ENCODE measurements at places on chromosomes 11 and 22. TPM values are rescaled to one million over a fixed set of nuclear protein-coding genes. Genes with fewer than 3 reads are reported as not detected.

The SEPTIN3 gene
- not detected for total RNA-seq

The C11orf68 gene
- 20.7 TPM for total RNA-seq

The RFPL1 gene
- total RNA-seq, result not detected

The ANO9 gene
- total RNA-seq, result 21.3 TPM

The ACR gene
- not detected for total RNA-seq

The B4GALNT4 gene
- 1.5 TPM for total RNA-seq

DNA sequence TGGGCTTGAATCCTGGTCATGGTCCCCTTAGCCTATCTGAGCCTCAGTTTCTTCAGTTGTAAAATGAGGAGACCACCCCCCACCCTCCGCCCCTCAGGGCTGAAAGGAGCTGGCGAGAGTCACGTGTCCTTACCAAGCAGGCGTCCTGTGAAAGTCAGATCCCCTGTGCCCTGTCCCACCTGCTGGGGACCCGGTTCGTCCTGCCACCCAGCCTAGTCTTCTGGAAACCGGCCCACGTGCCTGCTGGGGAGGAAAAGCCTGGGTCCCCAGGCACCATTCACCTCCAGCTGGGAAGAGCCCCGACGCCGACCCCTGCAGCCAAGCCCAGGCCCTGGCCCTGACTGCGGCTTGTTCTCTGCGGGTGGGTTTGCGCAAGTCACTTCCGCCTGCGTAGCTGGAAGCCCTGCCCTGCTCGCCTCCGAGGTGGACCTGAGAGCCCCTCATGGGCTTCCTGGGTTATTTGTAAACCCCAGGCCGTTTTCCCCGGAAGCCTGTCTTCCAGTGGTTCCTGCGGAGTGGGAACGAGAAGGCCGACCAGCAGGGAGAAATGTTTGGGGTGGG, 679 bp upstream of the SSH3 start:
- H3K4me3 ChIP-seq, result peak overlapping the region; percentile 50
- peaks cover 36% of the 10 kb centered on the region for H3K36me3 ChIP-seq
- peak overlapping the region; percentile 43 for H3K27ac ChIP-seq
- DNase-seq, result no peak

DNA sequence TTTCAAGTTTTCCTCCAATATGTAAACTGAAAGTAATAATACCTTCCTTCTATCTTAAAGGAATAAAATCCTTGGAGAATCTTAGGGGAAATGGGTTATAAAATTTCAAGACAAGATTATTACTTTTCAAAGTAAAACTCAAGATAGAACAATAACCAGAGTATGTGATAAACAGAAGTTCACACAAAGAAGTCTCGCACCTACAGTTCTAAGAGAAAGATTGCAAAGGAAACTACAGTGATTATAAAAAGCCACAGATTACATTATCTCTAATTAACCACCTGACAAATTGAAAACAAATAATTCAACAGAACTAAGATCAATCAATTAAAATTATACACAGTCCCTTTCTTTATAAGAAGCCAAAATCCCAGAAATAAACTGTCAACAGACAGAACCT, 34.0 kb downstream of the AMBRA1 start:
- H3K27ac ChIP-seq, result peak overlapping the region; percentile 81
- H3K36me3 ChIP-seq, result no peaks in the 10 kb centered on the region
- H3K27me3 ChIP-seq, result no peaks in the 10 kb centered on the region
- no peak overlapping the region for H3K4me3 ChIP-seq
- peaks cover 5% of the 10 kb centered on the region for H3K4me1 ChIP-seq

GRCh38 chr11:94897330-94897768, 76.0 kb downstream of the CWC15 start:
- H3K4me3 ChIP-seq, result no peak overlapping the region
- no peaks in the 10 kb centered on the region for H3K36me3 ChIP-seq
- no peaks in the 10 kb centered on the region for H3K27me3 ChIP-seq
- H3K27ac ChIP-seq, result no peak overlapping the region
- no peaks in the 10 kb centered on the region for H3K4me1 ChIP-seq
- peak; percentile 52 for DNase-seq

GRCh38 chr11:14306481-14306880, 52.5 kb downstream of the RRAS2 start:
- H3K36me3 ChIP-seq, result no peaks in the 10 kb centered on the region
- H3K27ac ChIP-seq, result no peak overlapping the region
- peaks cover 32% of the 10 kb centered on the region for H3K4me1 ChIP-seq
- H3K4me3 ChIP-seq, result no peak overlapping the region
- no peak for DNase-seq

DNA sequence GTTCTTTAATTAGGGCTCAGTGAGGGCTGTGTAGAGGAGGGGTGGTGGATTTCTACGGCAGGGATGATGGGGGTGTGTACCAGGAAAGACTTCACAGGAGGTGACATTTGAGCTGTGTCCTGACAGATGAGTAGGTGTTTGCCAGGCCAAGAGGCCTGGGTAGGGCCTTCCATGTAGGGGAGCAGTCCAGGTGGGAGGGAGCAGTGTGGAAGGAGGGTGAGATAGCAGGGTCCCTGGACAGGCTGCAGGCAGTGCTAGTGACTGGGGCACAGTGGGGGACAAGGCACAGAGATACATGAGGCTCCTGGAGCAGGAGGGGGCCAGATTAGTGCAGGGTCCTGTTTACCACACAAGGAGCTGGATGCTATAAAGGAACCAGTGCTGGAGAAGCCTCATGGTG, 147.9 kb upstream of the CADM1 start:
- no peaks in the 10 kb centered on the region for H3K4me1 ChIP-seq
- no peaks in the 10 kb centered on the region for H3K36me3 ChIP-seq
- no peak for DNase-seq
- H3K27ac ChIP-seq, result no peak overlapping the region

DNA sequence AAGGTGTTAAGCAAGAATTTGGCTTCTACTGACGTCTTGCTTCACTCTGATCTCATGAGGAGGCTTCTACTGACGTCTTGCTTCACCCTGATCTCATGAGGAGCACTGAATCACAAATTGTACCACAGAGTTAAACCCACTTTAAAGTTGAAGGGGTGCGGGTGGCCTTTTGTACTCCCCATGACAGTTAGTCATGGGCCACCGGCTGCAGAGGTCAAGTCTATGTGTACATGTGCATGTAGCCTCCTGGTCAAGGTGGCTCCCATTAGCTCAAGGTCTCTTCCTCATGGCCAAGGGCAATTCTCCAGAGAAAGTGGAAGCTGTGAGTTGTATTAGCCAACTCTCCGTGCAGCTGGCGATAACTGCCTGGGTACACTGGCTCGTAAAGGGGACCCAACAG, 23.1 kb upstream of the FZD4 start:
- DNase-seq, result no peak
- H3K36me3 ChIP-seq, result no peaks in the 10 kb centered on the region
- H3K4me3 ChIP-seq, result no peak overlapping the region
- H3K27me3 ChIP-seq, result no peaks in the 10 kb centered on the region

DNA sequence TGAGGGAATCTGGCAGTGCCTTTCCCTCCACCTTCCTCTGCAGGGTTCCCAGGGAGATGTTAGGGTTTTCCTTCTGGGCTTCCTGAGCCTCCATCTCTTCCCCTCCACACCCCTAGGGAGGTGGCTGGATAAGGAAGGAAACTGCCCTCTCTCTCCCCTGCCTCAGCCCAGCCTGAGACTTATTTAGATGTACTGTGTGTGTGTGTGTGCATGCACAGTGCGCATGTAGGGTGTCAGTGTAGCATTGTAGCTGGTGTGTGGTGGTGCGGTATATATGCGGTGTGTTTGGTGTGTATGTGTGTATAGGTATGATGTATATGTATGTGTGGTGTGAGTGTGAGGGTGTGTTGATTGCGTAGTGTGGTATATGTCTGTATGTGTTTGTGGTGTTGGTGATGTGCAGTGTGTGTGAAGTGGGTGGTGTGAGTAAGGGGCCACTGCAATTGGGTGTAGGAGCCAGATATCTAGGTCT, 1.5 kb downstream of the FXYD6 start:
- H3K27ac ChIP-seq, result no peak overlapping the region
- H3K4me3 ChIP-seq, result no peak overlapping the region
- H3K27me3 ChIP-seq, result peaks cover 35% of the 10 kb centered on the region
- no peaks in the 10 kb centered on the region for H3K36me3 ChIP-seq
- no peak for DNase-seq

DNA sequence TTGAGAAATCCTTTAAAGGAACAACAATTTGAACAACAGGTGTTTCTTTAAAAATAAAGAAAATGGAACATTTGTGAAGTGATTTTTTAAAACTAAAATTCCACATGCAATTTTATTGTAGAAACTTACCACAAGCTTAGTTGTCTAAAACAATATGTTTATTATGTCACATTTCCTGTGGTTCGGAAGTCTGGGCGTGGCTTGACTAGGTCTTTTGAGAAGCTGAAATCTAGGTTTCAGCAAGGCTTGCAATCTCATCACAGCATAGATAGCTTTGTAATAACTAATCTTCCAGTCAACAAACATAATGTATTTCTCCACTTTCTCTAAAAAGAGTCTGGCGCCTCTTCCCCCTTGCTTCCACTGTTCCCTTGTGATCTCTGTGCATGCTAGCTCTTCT, 27.0 kb downstream of the MS4A6A start:
- no peak for DNase-seq
- H3K36me3 ChIP-seq, result no peaks in the 10 kb centered on the region
- no peaks in the 10 kb centered on the region for H3K27me3 ChIP-seq
- H3K4me3 ChIP-seq, result no peak overlapping the region
- H3K27ac ChIP-seq, result no peak overlapping the region
- no peaks in the 10 kb centered on the region for H3K4me1 ChIP-seq

DNA sequence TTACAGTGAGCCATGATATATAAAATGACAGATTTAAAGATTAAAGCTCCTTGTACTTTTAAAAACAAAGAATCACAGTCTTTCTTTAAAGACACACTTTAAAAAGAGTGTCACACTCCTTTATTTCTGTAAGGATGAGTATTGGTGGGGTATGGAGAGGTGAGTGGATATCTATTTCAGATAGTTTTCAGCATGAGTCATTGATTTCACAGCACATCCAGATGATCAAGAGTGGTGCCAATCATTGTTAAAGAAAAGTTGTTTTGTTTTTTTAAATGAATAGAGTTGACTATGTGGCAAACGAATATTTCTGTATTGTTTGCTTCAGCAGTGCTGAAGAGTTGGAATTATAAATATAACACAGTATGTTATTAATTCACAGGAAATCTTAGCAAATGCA, 52.5 kb downstream of the FAR1 start:
- peaks cover 7% of the 10 kb centered on the region for H3K4me1 ChIP-seq
- no peak overlapping the region for H3K27ac ChIP-seq
- H3K27me3 ChIP-seq, result no peaks in the 10 kb centered on the region
- no peak for DNase-seq

DNA sequence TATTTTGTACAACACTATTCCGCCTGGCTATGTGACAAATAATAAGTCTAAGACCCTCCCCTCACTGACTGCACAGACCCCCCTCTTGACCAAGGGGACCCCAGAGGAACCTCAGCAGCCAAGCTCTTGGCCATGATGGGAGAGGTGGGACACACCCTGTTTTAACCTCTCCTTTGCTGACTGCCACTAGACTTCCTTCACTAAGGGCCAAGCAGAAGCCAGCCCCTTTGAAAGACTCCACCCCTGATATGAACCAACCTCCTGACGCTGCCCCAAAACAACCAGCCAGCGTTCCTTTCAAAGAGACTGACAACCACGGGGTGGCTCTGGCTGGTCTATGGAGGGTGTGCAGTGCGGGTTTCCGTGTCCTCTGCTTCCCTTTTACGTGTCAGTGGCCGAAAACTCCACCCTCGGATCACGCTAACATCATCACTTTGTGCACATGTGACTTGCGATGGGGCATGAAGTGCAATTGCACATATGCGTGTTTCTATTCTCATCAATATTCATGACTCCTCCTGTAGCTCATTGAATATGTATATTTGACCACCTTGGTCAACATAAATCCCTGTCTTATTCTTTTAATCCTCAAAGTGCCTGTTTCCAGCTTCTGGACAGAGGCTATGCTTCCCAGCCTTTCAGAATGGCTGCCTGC, 643.9 kb downstream of the TBC1D22A start:
- H3K27ac ChIP-seq, result no peak overlapping the region
- no peaks in the 10 kb centered on the region for H3K27me3 ChIP-seq
- no peaks in the 10 kb centered on the region for H3K4me1 ChIP-seq
- no peak overlapping the region for H3K4me3 ChIP-seq
- H3K36me3 ChIP-seq, result no peaks in the 10 kb centered on the region

DNA sequence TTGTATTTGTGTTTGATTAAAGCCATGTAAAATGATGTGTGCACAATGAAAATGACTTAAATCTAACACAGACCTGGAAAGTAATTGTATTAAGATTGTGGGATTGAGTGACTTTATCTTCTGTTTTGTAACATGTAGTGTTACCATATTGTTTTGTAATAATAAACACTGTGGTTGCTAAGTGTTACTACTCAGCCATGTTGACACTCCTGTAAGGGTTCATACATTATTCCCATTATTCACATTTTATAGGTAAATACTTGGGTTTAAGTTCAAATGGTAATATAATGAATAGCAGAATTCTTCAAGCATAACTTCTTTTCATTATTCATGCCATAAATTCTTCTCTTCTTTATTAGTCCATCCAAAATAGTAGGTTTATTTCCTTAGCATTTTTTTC, 69.0 kb downstream of the ZC3H12C start:
- DNase-seq, result no peak
- no peaks in the 10 kb centered on the region for H3K27me3 ChIP-seq
- no peaks in the 10 kb centered on the region for H3K36me3 ChIP-seq

- no peaks in the 10 kb centered on the region for H3K4me1 ChIP-seq
- no peak for DNase-seq
- H3K4me3 ChIP-seq, result no peak overlapping the region
Observed at GRCh38 chr11:79039122-79039521, 401.7 kb downstream of the TENM4 start.

GRCh38 chr22:36902143-36902926, 11.1 kb upstream of the CSF2RB start:
- H3K27ac ChIP-seq, result no peak overlapping the region
- no peak for DNase-seq
- peaks cover 3% of the 10 kb centered on the region for H3K27me3 ChIP-seq
- no peaks in the 10 kb centered on the region for H3K4me1 ChIP-seq
- H3K4me3 ChIP-seq, result no peak overlapping the region

GRCh38 chr11:57903011-57903410, 120.7 kb upstream of the OR9Q1 start:
- no peaks in the 10 kb centered on the region for H3K36me3 ChIP-seq
- H3K27ac ChIP-seq, result no peak overlapping the region
- DNase-seq, result no peak
- no peaks in the 10 kb centered on the region for H3K27me3 ChIP-seq

DNA sequence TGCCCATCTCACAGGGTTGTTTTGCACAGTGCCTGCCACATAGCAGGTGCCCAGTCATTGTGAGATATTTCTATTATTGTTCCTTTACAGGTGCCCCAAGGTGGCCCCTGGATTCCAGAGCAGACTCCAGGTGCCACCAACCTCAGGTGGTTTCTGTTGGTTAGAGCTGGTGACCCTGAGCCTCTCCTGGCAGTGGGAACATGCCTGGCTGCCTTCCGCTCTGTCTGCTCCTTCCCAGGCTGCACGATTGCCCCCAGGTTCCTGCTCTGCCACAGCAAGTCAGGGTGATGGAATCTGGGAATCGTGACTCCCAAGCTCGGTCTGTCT, 12.6 kb upstream of the OMP start:
- H3K4me3 ChIP-seq, result no peak overlapping the region
- H3K27ac ChIP-seq, result no peak overlapping the region
- no peaks in the 10 kb centered on the region for H3K4me1 ChIP-seq
- H3K36me3 ChIP-seq, result no peaks in the 10 kb centered on the region
- no peak for DNase-seq

- H3K4me1 ChIP-seq, result peaks cover 19% of the 10 kb centered on the region
- no peak for DNase-seq
- H3K4me3 ChIP-seq, result no peak overlapping the region
- H3K27ac ChIP-seq, result no peak overlapping the region
Observed at GRCh38 chr22:39401301-39401631, 1.7 kb downstream of the TAB1 start.

All from natural killer cell (primary cell).